ENCODE measurements at places on chromosomes 13 and 19. TPM values are rescaled to one million over a fixed set of nuclear protein-coding genes. Genes with fewer than 3 reads are reported as not detected.

DNA sequence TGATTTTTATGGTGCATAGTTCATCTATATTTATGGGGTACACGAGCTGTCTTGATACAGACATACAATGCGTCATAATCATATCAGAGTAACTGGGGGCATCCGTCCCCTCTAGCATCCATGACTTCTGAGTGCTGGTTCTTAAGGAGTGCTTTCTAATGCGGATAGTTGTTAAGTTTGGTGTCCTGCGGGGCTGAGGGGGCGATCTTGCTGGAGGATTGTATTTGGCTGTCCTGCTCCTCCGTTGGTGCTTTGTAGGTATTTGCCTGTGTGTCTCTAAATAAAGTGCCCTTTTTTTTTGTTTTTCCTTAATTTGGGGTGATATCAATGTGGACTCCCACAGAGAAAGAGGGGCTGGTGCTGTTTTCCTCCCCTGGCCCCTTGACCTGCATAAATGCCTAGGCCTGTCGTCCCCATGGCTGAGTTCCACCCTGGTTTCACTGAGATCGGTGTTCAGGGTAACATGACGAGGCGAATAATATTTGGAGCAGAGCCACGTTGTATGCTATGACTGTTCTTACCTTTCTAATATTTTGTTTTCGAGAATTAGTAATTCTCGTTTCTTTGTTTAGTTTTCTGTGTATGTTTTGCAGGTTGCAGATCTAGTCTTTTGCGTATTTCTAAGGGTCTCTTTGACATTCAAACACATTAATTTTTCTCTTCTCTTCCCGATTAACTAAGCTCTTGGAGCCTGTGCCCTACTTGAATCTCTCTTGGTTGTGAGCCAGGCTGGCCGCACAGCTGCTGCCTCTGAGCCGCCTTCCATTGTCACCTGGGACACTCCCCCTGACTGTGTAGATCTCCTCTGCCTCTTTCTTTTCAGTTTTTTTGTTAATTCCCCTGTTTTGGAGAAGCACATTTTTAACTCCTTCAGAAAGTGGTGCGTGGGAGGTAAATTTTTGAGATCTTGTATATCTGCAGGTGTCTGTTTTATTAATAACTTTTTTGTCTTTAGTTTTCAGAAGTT is 100.3 kb downstream of the ARHGEF7 start:
- no peak overlapping the region for H3K4me3 ChIP-seq
- H3K27ac ChIP-seq: no peak overlapping the region
- no peaks in the 10 kb centered on the region for H3K27me3 ChIP-seq
- peaks cover 19% of the 10 kb centered on the region for H3K4me1 ChIP-seq
- H3K36me3 ChIP-seq: peaks cover 2% of the 10 kb centered on the region
- DNase-seq: no peak

DNA sequence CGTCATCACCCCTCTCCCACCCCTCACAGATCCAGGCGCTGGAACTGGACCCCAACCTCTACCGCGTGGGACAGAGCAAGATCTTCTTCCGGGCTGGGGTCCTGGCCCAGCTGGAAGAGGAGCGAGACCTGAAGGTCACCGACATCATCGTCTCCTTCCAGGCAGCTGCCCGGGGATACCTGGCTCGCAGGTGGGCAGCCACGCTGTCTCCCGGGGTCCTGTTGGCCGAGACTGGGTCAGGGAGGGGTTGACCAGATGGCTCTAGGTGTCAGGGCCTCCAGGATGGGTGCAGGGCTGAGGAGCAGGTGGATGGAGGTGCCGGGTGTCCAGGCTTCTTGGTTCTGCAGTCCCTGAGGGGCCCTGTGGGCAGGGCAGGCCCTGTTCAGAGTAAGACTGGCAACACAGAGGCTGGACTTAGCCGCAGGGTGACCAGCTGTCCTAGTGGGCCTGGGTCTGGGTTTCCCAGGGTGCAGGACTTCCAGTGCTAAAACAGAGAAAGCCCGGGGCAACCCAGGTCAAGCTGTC is 58.1 kb downstream of the MYH14 start:
- no peaks in the 10 kb centered on the region for H3K4me1 ChIP-seq
- no peak overlapping the region for H3K27ac ChIP-seq
- no peak for DNase-seq
- no peak overlapping the region for H3K4me3 ChIP-seq
- H3K36me3 ChIP-seq: no peaks in the 10 kb centered on the region

- no peak overlapping the region for H3K4me3 ChIP-seq
- H3K4me1 ChIP-seq: peaks cover 20% of the 10 kb centered on the region
- H3K27ac ChIP-seq: no peak overlapping the region
- no peaks in the 10 kb centered on the region for H3K27me3 ChIP-seq
- no peaks in the 10 kb centered on the region for H3K36me3 ChIP-seq
Measured at GRCh38 chr13:50908371-50908770, 1.2 kb upstream of the RNASEH2B start.

GRCh38 chr19:3664879-3665642 is 35.2 kb downstream of the PIP5K1C start:
- no peak overlapping the region for H3K4me3 ChIP-seq
- no peak overlapping the region for H3K27ac ChIP-seq
- H3K4me1 ChIP-seq: peaks cover 3% of the 10 kb centered on the region
- H3K36me3 ChIP-seq: no peaks in the 10 kb centered on the region
- H3K27me3 ChIP-seq: no peaks in the 10 kb centered on the region
- no peak for DNase-seq

- no peak for DNase-seq
- peaks cover 11% of the 10 kb centered on the region for H3K4me1 ChIP-seq
- H3K4me3 ChIP-seq: no peak overlapping the region
- peaks cover 1% of the 10 kb centered on the region for H3K27me3 ChIP-seq
- H3K36me3 ChIP-seq: no peaks in the 10 kb centered on the region
- no peak overlapping the region for H3K27ac ChIP-seq
Measured at GRCh38 chr13:33692531-33692930, 125.4 kb upstream of the RFC3 start.

DNA sequence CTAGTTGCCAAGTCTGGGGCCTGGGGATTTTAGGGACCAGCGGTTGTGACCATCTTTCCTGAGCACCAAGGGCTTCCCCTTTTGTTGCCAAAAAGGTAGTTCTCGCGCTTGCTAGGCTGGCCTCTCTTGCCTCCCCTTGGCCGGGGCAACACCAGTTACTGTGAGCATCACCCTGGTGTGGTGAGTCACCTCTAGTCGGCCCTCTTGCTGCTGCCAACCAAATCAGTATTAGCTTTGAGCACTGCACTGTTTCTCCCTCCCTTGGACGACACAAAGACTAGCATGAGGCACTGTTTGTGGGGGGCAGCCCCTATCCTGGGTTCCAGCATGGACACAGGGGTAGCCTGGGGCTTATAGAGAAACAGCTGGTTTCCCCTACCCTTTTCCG is 6.9 kb downstream of the SYDE1 start:
- no peak overlapping the region for H3K4me3 ChIP-seq
- H3K4me1 ChIP-seq: no peaks in the 10 kb centered on the region
- H3K36me3 ChIP-seq: peaks cover 39% of the 10 kb centered on the region
- no peak overlapping the region for H3K27ac ChIP-seq

- no peak overlapping the region for H3K27ac ChIP-seq
- H3K27me3 ChIP-seq: peaks cover under 1% of the 10 kb centered on the region
- no peaks in the 10 kb centered on the region for H3K4me1 ChIP-seq
Measured at GRCh38 chr13:32840989-32841713, 175.1 kb upstream of the KL start.

- no peaks in the 10 kb centered on the region for H3K4me1 ChIP-seq
- H3K36me3 ChIP-seq: no peaks in the 10 kb centered on the region
- no peak overlapping the region for H3K4me3 ChIP-seq
- no peaks in the 10 kb centered on the region for H3K27me3 ChIP-seq
- H3K27ac ChIP-seq: no peak overlapping the region
- DNase-seq: no peak
Measured at GRCh38 chr13:49610176-49610575, 18.1 kb upstream of the ARL11 start.

Gene RASGRP4
- total RNA-seq: not detected

Gene PBX4
- not detected for total RNA-seq

Gene SHANK1
- total RNA-seq: 1.9 TPM

Gene FPR3
- not detected for total RNA-seq

Gene SSC5D
- total RNA-seq: 1.3 TPM

Gene SIAH3
- not detected for total RNA-seq

Gene TUBA3C
- not detected for total RNA-seq

Gene PPP5C
- 102 TPM for total RNA-seq

Gene LMO7
- 21.1 TPM for total RNA-seq
